ENCODE measurements at places on chromosomes 1 and 21.
A peak's percentile ranks its signal among the peaks of the same experiment; 100 is the strongest.

DNA sequence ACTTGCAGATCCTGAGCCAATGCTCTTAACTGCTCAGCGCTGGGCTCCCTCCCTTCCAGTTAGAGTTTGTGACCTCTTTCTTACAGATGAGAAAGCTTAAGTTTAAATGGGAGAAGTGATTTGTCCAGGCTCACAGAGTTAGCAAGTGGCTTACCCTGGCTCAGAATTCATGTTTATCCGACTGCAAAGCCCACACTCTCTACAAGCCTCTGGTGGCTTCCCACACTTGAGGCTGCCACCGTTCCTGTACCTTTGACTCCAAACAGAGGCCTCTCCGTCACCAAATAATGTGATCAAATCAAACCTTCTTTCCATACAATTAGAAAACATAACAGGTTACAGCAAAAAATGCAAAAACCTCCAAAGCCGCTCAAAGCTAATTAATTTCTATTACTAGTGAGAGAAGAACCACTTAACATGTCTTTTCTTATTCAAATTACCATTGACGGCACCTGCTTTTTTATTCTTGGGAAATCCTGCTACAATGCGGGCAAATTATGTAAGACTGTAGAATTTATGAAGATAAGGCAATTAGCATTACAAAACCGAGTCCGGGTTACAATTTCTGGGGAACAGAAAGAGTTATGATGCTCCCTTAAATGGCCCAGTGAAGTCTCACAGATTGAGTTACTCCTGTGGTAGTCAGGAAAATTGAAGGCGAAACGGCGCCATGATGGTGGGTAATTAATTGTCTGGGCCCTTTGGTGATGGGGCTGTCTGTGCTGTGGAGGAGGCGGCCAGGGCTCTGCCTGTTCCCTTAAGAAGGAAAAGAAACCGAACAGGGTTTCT, 324.3 kb upstream of the POU3F1 start:
- DNase-seq = no peak

- DNase-seq = no peak
Observed at GRCh38 chr1:18293291-18293690, 185.7 kb downstream of the IGSF21 start.

- DNase-seq = no peak
Observed at GRCh38 chr1:168637350-168637991, 61.1 kb downstream of the XCL1 start.

- peak; percentile 24 for DNase-seq
Observed at GRCh38 chr1:158035976-158036583, 42.6 kb downstream of the KIRREL1 start.

DNA sequence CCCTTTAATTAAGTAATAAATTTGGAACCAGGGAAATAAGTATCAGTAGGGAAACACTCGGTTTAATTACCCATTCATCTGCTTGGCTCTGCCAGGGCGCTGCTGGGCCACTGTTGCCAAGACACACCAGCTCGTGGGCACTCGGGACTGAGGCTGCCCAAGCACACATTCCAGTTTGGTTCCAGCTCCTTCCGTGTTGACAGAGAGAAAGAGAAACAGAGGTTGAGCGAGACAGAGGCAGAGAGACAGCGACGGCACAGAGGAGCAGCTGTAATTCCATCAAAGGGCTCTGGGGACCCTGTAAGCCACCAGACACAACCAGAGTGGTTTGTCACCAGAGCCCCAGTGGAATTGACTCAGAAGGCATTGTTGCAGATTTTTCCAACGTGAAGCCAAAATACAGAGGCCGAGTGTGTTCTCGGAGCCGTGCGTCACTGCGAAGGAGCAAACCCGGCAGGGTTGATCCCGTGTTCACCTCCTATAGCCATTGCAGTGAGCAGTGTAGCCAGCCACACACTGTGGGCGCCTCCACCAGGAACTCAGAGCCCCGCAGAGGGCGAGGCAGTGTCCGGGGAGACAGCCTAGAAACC, 33.5 kb downstream of the SYF2 start:
- no peak for DNase-seq

GRCh38 chr1:38009841-38010180, 2.7 kb upstream of the UTP11 start:
- no peak for DNase-seq

DNA sequence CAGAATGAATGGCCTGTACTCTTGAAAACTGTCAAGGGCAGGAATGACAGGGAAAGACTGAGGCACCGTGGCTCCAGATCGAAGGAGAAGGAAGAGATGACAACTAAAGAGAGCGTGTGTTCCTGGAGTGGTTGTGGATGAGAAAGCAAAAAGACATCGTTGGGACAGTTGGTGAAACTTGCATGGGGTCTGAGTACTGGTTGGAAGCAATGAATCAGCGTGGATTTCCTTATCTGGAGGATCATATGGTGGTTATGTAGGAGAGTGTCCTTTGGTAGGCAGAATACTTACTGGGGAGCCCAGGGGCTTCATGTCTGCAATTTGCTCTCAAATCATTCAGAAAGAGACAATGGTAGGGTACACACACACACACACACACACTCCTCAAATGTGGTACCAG, 13.9 kb downstream of the LEMD1 start:
- DNase-seq = no peak

DNA sequence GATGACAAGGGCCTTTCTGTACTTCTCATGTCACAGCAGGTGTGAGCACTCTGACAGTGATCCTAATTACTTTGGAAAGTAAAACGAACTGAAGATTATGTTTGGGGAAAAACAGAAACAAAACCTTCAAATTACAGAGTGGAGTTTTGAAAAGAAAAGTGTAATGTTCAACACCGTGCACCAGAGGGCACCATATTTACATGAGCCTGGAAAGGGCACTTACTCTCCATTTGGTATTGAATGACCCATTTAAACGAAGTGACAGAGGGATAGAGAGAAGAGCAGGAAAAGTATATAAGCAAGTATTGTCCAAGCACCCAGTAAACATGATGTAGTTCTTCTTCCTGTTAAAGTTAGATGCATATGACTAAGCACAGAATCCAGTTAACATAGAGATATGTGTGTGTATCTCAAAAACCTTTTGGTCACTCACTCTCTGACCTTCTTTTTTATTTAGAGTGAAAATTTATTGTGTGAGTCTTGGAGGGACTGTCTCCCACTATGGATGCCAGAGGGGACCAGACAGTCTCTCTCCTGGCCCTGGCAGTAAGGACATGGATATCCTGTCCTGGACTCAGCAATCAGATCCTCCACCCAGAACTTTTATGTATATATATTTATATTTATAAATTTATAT, 3.8 kb upstream of the RGSL1 start:
- peak; percentile 51 for DNase-seq

- no peak for DNase-seq
Observed at GRCh38 chr1:229689904-229690303, 63.9 kb downstream of the URB2 start.

- DNase-seq = no peak
Observed at GRCh38 chr1:193176788-193177187, 9.6 kb downstream of the B3GALT2 start.

DNA sequence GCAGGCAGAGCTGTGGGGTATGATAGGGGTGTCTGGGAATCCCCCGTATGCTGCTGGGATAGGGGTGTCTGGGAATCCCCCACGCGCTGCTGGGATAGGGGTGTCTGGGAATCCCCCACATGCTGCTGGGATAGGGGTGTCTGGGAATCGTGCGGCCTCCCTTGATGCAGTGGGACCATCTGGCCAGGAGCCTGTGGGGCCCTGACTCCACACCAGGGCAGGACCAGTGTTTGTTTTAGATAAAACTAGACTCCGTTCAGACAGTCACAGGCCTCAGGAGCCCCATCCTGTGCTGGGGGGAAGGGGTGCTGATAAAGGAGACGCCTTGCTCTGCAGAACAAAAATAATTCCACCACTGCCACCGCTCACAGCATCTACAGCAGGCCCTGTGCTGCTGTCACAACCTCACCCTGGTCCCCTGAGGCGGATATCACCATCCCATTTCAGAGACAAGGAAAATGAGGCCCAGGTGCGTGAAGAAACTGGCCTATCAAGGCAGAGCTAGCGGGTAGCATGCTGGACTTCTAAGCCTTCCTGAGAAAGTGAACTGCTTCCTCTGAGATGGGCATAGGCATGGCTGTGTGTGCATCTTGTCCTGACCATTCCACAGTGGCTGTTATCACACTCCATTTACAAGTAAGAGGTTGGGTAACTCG, 24.0 kb downstream of the ECE1 start:
- no peak for DNase-seq

GRCh38 chr21:37181059-37181458, 86.1 kb downstream of the VPS26C start:
- no peak for DNase-seq

DNA sequence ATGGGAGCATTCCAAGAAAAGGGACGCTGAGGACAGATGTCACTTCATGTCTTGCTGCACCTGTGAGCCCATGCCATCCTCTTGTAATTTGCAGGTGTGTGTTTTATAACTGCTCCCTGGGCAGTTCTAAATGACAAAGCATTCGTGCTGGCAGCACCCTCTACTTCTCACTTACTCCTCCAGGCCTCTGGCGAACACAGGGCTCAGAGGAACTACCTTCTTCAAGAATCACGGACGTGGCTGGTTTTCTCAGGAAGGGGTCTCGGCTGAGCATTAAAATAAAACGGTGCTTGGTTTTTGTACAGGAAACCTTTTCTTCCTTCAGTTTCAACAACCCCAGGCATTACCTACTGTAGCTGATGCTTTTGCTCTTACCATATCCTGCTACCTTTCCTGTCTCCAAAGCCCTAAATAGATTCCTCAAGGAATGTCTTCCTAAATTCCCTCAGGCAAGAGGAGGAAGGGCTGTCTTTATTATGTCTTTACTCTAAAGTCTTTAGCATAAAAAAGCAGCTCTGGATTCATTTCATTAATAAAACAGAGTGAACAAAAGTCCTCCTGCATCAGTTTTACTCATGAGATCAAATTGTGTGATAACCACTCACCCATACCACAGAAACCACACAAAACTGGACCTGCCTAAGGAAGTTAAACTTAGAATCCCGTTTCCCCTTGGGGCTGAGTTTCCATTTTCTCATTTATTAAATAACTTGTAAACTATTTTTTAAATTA, 79.0 kb upstream of the MAP10 start:
- no peak for DNase-seq

- DNase-seq = no peak
Observed at GRCh38 chr1:229953736-229954326, 113.2 kb upstream of the GALNT2 start.

GRCh38 chr21:30189773-30190172, 23.2 kb upstream of the CLDN17 start:
- no peak for DNase-seq

DNA sequence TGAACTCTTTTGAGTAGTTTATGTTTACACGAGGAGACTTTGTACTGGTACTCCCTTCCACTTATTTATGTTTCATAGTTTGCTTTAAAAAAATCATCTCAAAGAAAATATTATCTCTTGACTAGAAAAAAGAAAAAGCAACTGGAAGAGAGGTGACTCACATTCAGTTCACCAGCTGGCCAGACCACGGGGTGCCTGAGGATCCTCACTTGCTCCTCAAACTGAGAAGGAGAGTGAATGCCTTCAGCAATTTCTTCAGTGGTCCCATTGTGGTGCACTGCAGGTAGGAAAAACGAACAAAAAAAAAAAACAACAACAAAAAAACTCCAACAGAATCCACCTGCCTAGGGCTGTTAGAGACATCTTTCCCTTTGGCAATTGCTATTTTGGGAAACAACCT, 102.9 kb downstream of the PTPRC start:
- no peak for DNase-seq

GRCh38 chr1:26368006-26368405, 4.5 kb downstream of the ZNF683 start:
- DNase-seq = no peak

- DNase-seq = peak; percentile 86
Observed at GRCh38 chr1:17125756-17126237, 6.5 kb upstream of the PADI2 start.

GRCh38 chr21:31847761-31848160, 25.1 kb upstream of the HUNK start:
- no peak for DNase-seq

- DNase-seq = no peak
Observed at GRCh38 chr1:202791077-202791747, 17.0 kb downstream of the KDM5B start.

DNA sequence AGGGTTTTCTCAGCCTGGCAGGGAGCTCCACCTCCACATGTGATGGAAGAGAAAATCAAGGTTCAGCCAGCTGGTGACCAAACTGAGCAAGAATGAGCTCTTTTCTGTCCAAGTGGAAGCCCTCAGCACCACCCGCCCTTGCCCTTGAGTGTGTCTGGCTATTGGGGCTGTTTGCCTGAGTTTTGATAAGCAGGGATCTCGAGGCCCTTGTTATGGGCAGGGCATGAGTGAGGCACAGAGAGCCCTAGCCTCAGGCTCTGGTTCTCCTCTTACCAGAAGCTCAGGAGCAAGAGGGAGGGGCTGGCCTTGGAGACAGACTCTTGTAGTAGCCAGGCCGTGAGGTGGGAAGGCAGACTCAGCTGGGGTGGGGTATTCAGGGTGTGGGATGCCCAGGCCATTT, 37.5 kb upstream of the ARF1 start:
- DNase-seq = no peak

DNA sequence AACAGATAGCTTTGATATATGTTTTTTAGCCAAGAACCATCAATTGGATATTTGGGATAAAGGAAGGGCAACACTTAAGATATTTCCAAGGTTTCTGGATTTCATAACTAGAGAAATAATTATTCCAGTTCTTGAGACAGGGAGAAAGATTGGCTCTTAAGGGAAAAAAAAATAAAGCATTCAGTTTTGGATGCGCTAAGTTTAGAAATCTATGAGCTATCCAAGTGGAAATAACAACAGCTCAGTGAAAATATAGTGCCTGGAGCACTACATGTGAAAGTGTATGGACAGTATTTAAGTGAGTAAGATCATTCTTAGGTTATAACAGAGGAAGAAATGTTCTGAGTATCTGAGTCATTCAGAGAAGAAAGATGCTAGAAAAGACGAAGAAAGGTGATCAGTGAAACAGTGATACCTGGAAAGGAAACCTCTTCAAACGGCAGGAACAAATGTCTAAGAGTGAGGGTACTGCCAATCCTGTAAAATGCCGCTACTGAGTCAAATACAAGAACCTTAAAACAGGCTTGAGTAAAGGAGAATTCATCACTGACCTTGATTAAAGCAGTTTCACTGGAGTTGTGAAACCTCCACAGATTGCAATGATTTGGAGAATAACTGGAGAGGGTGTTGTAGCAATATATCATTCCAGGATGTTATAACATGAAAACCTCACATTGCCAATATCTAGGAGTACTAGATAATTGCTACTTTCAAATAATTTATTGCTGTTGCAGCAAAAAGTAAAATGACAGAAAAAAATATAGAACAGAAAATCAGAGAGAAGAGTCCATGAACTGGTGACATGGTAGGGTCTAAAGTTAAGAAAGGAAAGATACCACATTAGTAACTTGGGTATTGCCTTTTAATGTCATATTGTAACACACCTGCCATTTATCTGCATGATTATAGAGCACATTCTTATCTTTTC, 482.1 kb upstream of the RGS18 start:
- no peak for DNase-seq

- peak; percentile 89 for DNase-seq
Observed at GRCh38 chr1:231460614-231461013, 38.5 kb upstream of the EGLN1 start.

Data from activated CD8-positive, alpha-beta T cell treated with anti-CD3 and anti-CD28 coated beads, Interleukin-2, amount 10 ng/mL, durations not matched to agents 7 days and 5 days (primary cell).